ENCODE measurements at places on chromosomes 13 and 19.

DNA sequence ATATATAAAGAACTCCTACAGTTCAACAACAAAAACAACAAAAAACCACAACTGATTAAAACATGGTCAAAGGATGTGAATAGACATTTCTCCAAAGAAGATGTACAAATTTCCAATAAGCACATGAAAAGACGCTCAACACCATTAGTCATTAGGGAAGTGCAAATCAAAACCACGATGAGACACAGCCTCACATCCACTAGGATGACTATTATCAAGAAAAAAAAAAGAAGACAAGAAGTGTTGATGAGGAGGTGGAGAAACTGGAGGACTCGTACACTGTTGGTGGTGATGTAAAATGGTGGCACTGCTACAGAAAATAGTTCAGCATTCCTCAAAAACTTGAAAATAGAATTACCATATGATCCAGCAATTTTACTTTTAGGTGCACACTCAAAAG, 61.0 kb upstream of the SOX1 start:
- DNase-seq = no peak

DNA sequence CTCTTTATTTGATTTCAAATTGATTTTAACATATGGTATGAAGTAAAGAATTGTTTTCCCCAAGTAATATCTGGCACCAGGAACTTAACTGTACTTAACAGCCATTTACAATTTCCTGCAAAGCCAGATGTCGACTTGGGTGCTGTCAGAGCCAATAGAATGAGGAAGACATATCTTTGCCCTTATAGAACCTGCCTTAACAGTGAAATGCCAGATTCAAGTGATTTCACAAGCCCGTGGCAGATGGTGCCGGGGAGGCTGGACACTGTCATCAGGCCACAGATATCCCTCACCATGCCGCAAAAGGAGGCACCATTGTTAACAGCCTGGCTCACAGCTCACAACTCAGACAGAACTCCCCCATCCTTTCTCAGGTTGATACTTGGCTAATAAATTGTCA, 48.7 kb downstream of the ESD start:
- no peak for DNase-seq

DNA sequence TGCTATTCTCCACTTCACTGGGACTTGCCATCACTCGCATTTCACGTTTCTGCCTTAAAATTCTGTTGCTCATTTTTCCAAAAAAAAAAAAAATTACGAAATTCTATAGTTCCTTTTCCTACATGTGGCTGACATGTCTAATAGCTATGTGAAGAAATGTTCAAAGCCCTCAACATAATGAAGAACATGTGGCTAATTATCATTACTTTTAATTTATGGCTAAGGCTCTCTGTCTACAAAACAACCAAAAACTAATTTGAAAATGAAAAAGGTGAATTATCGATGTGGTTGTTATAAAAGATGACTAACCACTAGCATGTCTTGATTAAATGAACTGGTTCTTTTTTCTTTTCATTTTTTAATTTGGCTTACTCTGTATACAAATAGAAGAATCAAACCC, 940.0 kb downstream of the EFNB2 start:
- no peak for DNase-seq

DNA sequence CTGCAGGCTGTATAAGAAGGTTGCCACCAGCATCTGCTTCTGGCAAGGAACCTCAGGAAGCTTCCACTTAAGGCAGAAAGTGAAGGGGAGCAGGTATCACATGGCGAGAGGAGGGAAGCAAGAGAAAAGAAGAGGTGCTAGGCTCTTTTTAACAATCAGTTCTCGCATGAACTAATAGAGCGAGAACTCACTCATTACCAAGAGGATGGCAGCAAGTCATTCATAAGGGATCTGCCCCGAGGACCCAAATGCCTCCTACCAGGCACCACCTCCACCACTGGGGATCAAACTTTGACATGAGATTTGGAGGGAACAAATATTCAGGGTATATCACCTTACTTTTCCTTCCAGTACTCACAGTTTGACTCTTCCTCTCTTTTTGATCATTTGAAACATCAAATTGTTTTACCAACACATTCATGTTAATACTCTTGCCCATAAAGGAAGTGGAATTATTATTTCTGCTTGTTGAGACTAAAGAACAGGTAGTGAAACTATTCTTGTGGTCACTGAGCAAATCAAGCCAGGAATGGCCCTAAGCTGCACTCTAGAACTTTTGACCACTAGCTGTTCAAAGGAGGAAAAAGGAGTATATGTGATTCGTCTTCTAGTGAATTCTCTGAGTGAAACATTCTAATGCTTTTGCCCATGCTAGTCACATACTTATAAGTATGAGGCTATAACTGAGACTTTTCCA, 45.0 kb downstream of the LACC1 start:
- DNase-seq = no peak

DNA sequence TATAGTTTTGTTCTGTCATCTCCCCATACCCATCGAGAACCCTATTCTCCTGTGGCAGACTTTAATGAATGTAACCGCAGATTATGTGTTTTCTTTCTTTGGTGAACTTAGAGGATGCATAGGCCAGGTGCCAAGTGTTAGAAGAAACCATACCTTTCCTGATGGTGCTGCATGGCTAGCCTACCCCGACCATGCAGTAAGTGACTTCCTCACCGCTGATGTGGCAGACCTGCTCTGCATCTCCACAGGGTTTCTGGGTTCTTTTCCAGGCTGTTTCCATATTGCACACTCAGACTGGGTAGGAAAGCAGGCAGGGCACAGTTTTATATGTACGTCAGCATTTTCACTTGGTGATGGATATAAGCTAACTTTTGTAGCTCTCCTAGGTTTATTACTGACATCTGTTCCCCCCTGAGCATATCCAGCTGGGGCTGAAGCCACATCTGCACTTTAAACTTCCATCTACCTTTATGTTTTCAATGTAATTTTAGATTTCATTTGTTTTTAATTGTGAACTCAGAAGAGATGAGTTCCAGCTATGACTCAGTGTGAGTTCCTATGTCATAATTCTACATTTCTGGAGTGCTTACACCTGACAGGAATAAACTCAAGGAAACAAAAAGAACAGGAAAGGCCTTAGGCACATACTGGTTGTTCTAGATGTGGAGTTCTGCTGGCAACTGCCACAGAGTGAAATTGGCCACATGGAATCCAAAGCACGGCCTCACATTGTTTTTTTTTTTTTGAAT, 42.3 kb downstream of the LRCH1 start:
- no peak for DNase-seq

- no peak for DNase-seq
Measured at GRCh38 chr19:18650468-18651041, 13.7 kb downstream of the KLHL26 start.

GRCh38 chr19:41694831-41695635, 7.0 kb upstream of the CEACAM7 start:
- DNase-seq = no peak

- peak; percentile 44 for DNase-seq
Measured at GRCh38 chr13:110644892-110645521, 29.7 kb downstream of the NAXD start.

DNA sequence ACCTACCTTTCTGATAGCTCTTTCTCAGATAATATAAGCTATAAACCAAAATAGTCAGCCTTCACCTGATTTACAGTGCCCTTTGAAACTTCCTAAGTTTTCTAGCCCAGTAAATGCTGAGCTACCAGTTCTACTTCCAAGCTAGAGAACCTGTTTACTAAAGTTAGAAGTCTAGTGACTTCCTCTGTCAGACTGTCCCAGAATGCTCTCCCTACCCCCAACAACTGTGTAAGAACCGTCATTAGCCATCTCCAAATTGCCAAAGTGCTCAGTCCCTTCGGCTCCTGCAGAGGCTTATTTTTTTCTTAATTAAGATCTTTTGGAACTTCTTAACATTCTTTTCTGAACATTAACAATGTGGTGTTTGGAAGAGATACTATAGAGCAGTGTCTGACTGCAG, 3.2 kb upstream of the ABCC4 start:
- no peak for DNase-seq

DNA sequence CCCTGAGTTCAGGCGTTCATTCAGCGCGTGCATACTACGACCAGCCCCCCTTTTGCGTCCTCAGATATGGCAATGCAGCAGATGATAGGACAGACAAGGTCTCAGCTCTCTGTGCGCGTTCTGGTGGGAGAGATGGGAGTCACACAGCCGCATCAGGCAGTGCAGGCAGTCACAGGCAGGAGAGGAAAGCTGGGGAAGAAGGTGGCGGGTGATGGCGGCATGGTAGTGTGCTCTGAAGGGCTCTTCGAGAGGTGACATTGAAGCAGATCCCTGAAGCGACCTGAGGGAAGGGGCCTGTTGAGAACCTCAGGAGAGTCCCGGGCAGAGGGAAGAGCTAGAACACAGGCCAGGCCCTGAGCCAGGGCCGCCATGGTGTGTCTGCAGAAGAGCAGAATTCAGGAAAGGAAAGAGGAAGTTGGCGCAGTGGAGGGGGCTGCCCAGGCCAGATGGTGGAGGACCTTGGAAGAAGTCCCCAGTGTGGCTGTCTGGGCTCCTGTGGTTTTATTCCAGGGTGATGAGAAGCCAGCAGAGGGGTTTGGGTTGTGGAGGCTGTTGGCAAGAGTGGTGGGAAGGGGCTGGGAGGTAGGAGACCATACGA, 3.5 kb downstream of the USF2 start:
- DNase-seq = no peak

DNA sequence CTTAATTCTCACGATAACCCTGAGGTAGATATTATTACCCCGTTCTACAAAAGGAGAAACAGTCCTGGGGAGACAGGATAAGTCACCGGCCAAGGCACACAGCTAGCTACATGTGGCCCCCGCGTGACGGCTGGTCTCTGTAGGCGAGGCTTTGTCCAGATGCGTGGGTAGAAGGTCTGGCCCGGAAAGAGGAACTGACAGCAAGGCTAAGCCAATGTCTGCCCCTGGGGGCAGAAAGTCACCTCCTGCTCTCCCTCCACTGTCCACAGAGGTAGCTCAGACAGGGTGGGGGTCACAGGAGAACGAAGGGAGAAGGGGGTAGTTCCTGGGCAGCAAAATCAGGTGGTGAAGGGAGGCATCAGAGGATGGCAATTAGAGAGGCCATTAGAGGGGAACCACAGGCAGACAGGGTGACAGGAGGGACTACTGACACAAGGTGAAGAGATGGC, 1.8 kb downstream of the APOC4 start:
- no peak for DNase-seq

DNA sequence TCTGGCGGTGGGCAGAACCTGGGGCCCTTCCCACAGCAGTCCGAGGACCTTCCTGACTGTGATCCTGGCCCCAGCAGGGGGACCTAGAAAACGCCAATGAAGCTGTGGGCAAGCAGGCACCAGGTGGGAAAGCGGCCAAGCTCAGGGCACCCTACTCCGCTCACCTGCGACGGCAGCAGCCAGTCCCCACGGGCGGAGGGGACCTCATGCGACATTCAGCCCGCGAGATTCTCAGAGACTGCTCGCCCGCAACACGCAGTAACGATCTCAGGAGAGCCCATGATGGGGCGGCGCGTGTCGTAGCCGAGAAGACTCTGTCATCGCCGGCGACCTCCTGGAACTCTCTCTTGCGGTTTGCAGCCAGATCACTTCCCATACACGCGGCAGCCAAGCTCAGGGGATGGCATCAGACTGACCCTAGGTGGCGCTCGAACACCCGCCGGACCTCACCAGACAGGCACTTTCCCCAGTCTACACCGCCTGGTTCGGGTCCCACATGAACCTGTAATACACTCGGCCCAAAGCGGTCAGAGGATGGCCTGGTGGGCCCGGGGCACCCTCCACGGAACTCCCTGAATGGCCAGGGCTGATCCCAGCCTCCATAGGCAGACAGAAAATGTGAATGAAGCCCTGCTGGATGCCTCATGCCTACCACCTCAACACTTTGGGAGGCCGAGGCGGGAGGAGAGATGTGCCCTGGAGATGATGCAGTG, 26.5 kb downstream of the MAN2B1 start:
- DNase-seq = peak; percentile 74

GRCh38 chr13:112783135-112783977, 93.5 kb downstream of the ATP11A start:
- no peak for DNase-seq

DNA sequence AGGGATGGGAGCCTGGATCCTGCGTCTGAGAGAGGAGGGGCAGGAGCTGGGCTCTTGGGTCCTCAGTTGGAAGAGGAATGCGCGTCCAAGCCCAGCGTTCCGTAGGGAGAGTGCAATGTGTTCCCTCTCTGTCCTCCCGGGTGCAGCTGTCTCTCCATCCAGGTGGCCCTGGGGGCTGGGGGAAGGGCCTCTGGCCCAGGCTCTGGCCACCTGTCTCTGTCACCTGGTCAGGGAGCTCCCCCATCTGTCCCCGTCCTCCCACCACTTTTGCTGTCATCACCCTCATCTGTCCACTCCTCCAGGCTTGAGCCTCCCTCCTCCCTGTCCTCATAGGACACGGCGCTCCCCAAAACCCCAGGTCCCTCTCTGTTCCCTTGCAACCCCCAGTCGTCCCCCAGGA, 3.7 kb upstream of the SBK2 start:
- no peak for DNase-seq

GRCh38 chr19:11169896-11170678, 14.5 kb upstream of the SPC24 start:
- no peak for DNase-seq

- DNase-seq = no peak
Measured at GRCh38 chr19:47240556-47240955, 9.6 kb upstream of the BBC3 start.

- DNase-seq = no peak
Measured at GRCh38 chr13:37129866-37130265, 24.4 kb upstream of the CSNK1A1L start.

DNA sequence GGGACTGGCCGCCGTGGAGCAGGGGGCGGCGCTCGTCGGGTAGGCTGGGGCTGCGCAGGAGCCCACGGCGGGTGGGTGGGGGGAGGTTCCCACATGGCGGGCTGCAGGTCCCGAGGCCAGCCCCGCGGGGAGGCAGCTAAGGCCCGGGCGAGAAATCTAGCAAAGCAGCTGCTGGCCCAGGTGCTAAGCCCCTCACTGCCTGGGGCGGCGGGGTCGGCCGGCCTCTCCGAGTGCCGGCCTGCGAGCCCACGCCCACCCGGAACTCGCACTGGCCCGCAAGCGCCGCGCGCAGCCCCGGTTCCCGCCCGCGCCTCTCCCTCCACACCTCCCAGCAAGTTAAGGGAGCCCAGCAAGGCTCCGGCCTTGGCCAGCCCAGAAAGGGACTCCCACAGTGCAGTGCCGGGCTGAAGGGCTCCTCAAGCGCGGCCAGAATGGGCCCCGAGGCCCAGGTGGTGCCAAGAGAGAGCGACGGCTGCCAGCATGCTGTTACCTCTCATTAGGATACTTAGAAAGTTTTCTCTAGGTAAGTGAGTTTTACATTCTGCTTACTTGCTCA, 1463.5 kb upstream of the MIR17HG start:
- no peak for DNase-seq

- DNase-seq = no peak
Measured at GRCh38 chr13:44243198-44243857, 130.3 kb upstream of the SERP2 start.

GRCh38 chr19:17184371-17184841, 30.8 kb upstream of the USE1 start:
- peak; percentile 83 for DNase-seq
